ENCODE measurements at places on chromosomes 5 and 9.

DNA sequence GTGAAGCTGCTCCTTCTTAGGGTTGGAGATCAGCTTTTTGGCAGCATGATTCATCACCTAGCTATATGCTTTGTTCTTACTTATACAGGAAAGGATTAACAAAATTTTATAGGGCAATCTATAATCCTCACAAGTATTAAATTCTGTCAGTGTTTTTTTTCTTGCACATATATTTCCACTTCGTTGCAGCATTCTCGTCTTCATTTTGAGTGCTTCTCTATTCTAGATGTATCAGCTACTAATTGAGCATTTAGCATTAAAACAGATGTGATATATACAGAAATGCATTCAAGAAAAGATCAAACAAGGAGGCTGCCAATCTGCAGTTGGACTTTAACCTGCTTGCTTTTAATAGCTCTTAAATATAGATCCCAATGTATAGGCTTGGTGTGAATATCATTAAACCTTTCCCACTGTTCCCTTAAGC, 3.6 kb upstream of the CTXN3 start:
- no peak for DNase-seq

DNA sequence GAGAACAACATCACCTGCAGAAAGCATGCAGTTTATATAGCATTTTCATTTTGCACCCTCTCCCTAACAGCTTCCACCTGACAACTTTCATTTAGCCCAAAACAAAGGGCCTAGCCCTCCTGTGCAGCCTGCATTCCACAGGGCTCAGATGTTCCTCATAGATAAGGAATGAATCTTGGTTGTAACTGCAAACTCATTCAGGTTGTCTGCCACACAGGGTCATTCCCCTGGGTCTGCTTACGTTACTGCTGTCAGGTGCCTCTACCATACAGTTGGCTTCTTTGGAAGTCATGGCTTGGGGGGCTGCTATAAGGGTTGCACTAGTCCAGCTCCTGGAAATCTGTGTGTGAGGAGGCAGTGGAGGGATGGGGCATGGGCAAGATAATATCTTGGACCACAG, 2.7 kb upstream of the DCP2 start:
- DNase-seq, result no peak

GRCh38 chr5:113296676-113297075, 138.1 kb downstream of the TSSK1B start:
- DNase-seq, result no peak

DNA sequence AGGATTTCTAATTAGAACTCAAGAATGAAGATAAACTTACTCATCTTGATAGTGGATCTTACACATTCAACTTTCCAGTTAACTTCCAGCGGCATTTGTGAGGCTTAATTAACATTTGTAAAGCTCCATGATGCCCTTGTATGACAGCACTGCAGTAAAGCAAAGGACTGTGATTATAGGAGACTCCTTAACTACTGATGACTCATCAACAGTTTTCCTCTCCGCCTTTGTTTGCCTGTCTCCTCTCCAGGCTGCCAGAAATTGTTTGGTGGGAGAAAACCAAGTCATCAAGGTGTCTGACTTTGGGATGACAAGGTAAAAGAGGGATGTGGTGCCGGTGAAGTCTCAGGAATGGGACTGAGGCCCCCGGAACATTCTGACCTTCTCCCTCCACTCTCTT, 20.4 kb upstream of the CYFIP2 start:
- no peak for DNase-seq

GRCh38 chr9:88143179-88143578, 4.9 kb upstream of the SPATA31C2 start:
- no peak for DNase-seq

- DNase-seq, result no peak
Observed at GRCh38 chr9:110192531-110193261, 15.3 kb downstream of the C9orf152 start.

- DNase-seq, result no peak
Observed at GRCh38 chr9:133794016-133794760, 56.0 kb upstream of the SARDH start.

- DNase-seq, result no peak
Observed at GRCh38 chr5:10949856-10950630, 189.0 kb upstream of the DAP start.

Data from stimulated activated CD8-positive, alpha-beta memory T cell treated with anti-CD3 and anti-CD28 coated beads, Interleukin-4, amount 100 ng/mL, for 4 hours (primary cell).